ENCODE measurements at places on chromosomes 13 and 19. TPM values are rescaled to one million over a fixed set of nuclear protein-coding genes. Genes with fewer than 3 reads are reported as not detected.

GRCh38 chr13:43725460-43725859, 61.3 kb downstream of the ENOX1 start:
- no peak for DNase-seq

DNA sequence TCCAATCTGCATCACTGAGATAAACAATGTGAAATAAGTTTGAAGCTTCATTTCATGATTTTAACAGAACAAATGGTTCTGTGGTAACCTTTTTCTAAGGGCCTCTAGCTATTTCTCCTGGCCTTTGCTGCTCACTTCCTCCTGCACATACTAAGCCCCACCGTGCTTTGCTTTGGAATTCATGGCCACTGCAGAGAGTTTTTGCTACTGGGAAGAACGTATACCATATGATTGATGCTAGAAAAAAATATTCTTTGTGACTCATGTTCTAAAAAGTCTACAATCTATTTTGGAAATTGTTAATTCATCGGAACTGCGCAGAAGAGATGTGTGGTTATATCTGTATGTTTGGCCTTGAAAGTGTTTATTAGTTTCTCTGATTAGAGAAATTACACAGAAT, 747.3 kb downstream of the PCDH9 start:
- no peak for DNase-seq

DNA sequence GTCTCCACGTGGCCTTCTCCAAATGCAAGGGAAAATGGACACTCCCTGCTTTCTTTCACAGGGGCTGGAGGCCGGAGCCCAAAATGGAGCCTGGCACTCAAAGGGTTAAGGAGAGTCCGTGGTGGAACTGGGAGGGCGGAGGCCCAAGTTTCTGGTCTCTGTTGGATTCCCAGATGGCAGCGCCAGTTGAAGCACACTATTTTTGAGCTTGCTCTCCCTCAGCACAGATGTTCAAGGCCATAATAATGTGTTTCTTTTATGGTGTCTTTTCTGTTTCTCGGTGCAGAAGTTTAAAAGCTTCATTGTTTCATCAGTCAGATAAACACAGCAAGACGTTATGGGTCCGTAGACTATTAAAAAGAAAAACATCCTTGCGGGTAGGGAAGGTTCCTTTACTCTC, 67.6 kb downstream of the TNFRSF19 start:
- DNase-seq, result no peak

GRCh38 chr13:41075034-41075433, 13.7 kb downstream of the WBP4 start:
- no peak for DNase-seq

GRCh38 chr19:18809149-18809868, 18.2 kb upstream of the COMP start:
- DNase-seq, result peak; percentile 83

- peak; percentile 95 for DNase-seq
Measured at GRCh38 chr19:37172368-37173366, at the start of gene ZNF585A. ZNF585A (minus strand) TSS chr19:37172695; CDS start chr19:37169910, 2,785 bp downstream.

GRCh38 chr13:66845393-66845792, 384.7 kb downstream of the PCDH9 start:
- DNase-seq, result no peak

DNA sequence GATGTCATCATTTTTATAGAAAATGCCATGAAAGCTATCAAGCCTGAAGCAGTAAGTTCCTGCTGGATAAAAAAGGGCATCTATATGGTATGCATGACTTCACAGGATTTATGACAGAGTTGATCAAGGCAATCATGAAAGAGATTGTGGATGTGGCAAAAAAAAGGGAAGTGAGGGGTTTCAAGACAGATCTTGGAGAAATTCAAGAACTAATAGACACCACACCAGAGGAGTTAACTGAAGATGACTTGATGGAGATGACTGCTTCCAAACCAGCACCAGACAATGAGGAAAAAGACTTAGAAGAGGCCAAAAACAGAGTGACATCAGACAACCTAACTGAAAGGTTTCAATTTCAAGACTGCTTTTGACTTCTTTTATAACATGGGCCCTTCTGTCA, 691.1 kb upstream of the SLC10A2 start:
- DNase-seq, result no peak

DNA sequence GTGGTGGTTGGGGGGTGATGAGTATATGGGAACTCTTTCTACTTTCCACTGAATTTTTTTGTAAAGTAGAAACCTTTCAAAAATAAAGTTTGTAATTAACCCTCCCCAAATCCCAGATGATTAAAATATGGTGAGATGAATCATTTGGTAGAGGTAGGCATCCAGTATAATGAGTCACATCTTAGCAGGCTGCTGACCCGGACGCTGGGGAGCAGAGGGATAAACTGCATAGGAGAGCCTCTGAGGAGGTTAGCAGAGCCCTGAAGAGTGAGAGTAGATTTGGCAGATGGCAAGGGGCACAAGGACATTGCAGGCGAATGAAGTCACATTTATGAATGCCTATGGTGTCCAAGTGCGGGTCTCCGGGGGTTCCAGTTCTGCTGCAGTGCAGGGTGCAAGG, 293.8 kb downstream of the FGF9 start:
- no peak for DNase-seq

GRCh38 chr19:18362934-18363542, 22.6 kb downstream of the PGPEP1 start:
- DNase-seq, result no peak

DNA sequence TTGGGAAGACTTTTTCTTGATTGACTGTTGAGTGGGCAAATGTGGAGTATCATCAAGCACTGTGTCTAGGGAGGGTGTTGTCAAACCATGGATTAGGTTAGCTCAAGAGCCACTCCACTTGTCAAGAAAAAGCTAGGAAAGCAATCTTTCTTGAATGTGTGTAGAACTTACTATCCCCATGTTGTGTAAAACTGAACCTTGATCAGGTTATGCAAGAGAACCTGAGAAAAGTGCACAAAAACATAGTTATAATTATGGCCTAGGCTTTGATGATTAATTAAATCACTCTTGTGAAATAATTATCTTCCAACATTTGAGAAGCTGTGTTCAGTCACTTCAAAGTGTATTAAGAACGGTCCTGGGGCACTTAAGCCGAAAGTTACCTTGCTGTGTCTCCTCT, 238.2 kb upstream of the OBI1 start:
- DNase-seq, result no peak

GRCh38 chr19:35169221-35169995, 14.9 kb downstream of the FXYD5 start:
- no peak for DNase-seq

DNA sequence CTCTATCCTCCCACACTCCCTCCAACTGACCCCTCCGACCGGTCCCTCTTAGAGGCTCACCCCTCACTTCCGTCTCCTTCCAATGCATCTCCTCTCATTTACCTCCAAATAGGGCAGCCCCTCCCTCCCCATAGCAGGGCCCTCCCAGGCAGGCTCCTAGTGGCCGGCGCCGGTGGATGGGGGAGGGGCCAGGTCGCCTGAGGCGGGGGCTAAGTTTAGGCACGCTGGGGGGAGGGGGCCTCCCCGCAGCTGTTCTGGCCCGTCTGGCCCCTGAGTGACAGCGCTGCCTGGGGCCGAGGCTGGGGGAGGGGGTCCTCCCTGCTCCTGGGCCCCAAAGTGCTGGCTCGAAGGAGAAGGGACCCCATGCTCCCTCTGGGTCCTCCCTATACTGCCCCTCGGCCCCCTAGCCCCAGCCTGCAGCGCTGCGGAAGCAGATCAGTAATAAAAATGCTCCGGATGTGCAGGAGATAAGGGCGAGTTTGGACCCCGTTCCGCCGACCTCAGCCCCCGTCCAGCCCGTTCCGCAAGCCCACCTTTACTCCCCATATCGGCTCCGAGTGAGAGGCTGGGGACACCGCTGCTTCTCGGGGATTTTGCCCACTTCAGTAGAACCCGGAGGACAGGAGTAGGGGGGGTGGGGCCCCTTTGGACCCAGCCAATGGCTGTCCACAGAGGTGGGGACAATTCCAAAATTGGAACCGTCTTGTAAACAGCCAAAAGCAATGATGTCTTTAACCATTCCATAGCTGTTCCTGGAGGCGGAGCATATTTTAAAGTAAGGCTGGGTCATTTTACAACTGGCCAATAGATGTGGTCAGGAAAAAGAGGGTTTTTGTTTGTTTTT, 4.0 kb downstream of the RTN2 start:
- no peak for DNase-seq

CCDC70 gene
- total RNA-seq, result not detected

FFAR3 gene
- 0.32 TPM for total RNA-seq

FFAR2 gene
- 1.2 TPM for total RNA-seq

ADGRE1 gene
- total RNA-seq, result 1.6 TPM

FAAP24 gene
- 1.8 TPM for total RNA-seq

PSPC1 gene
- total RNA-seq, result 61.3 TPM

MEIOSIN gene
- total RNA-seq, result not detected

PSG6 gene
- total RNA-seq, result not detected

CRTC1 gene
- total RNA-seq, result 16.5 TPM

DCAF15 gene
- 25.3 TPM for total RNA-seq

Data from aorta (tissue), 5 donors.